Aortic smooth muscle cell (primary cell): ENCODE measurements at places on chromosomes 4 and X. TPM values are rescaled to one million over a fixed set of nuclear protein-coding genes. Genes with fewer than 3 reads are reported as not detected.

The PAGE5 gene
- not detected in 2 replicates for total RNA-seq

The TBX22 gene
- not detected in 2 replicates for total RNA-seq

The C4orf54 gene
- total RNA-seq, result not detected in 2 replicates

The CDKL2 gene
- 0.26 and 0.44 TPM in 2 replicates for total RNA-seq

The IGFBP7 gene
- total RNA-seq, result 595 and 980 TPM in 2 replicates

The ADH1A gene
- total RNA-seq, result 0.19 and 0.79 TPM in 2 replicates

The RAPGEF2 gene
- total RNA-seq, result 46.4 and 51.1 TPM in 2 replicates

The PSAPL1 gene
- not detected in 2 replicates for total RNA-seq

The SLC9A7 gene
- total RNA-seq, result 46.8 and 66.5 TPM in 2 replicates

The PLS3 gene
- total RNA-seq, result 647 and 974 TPM in 2 replicates

The CCDC120 gene
- total RNA-seq, result 0.25 and 0.26 TPM in 2 replicates

The FANCB gene
- total RNA-seq, result 5.9 and 6.5 TPM in 2 replicates

The USP17L10 gene
- total RNA-seq, result not detected in 2 replicates

The COMMD8 gene
- total RNA-seq, result 20.9 and 22.6 TPM in 2 replicates

The ASB12 gene
- 0.06 and 0.13 TPM in 2 replicates for total RNA-seq

The CXCL10 gene
- total RNA-seq, result not detected in 2 replicates

The HS3ST1 gene
- 2.1 and 2.5 TPM in 2 replicates for total RNA-seq

The SMPX gene
- 0.12 TPM in 1 of 2 replicates, not detected in the other for total RNA-seq

The RHOXF2B gene
- total RNA-seq, result not detected in 2 replicates

The AMTN gene
- total RNA-seq, result 0.12 TPM in 1 of 2 replicates, not detected in the other

The CT45A5 gene
- not detected in 2 replicates for total RNA-seq

The ANOS1 gene
- total RNA-seq, result 16.5 and 19.2 TPM in 2 replicates

The PDGFRA gene
- total RNA-seq, result 636 and 742 TPM in 2 replicates

The RS1 gene
- total RNA-seq, result not detected in 2 replicates

The SPANXA2 gene
- total RNA-seq, result not detected in 2 replicates

The NLGN4X gene
- total RNA-seq, result 0.92 and 2.0 TPM in 2 replicates

The SSX4B gene
- total RNA-seq, result not detected in 2 replicates

The ADRA2C gene
- 0.06 and 0.66 TPM in 2 replicates for total RNA-seq
